ENCODE measurements at places on chromosomes 16 and 17. TPM values are rescaled to one million over a fixed set of nuclear protein-coding genes. Genes with fewer than 3 reads are reported as not detected.

DNA sequence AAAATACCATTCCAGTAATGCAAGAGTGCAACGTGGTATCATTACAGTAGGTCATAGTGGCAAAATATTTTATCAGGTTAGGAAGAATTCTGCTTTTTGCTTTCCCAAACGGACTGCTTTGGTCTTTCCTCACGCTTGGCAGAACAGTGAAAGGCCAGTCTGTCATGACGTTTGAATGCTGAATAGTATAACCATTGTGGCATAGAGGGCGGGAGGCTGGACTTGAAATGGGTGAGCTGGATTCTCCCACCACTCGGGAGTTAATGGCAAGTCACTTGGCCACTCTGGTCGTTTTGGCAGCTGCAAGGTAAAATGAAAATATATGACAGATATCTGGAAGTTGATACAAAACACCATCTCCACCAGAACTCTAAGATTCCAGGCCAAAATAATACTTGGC is 391.2 kb downstream of the MAF start:
- DNase-seq, result no peak

DNA sequence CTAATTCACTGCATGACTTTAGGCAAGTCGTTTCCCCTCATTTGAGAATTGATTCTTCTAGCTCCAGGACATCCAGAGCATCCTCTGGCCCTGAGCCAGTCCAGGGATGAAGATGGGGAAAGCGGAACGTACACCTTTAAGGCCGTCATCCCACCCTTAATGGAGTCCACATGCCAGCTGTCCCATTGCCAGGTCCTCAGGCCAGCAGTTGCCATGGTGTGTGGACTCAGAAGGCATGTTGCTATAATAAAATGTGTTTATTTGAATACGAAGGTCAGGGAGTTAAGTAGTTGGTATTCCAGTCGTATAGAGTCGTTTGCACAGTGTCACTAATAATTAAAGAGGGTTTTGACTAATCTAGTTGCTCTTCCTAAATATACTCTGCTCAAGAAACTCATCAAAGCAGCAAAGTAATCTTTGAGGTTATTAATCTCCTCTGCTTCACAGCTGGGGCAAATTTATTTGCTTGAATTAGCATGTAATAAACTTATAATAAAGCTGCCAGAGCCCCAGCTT is 30.4 kb downstream of the CCDC182 start:
- peak; percentile 41 for DNase-seq

- DNase-seq, result no peak
Measured at GRCh38 chr16:26345966-26346365, 654.2 kb downstream of the HS3ST4 start.

DNA sequence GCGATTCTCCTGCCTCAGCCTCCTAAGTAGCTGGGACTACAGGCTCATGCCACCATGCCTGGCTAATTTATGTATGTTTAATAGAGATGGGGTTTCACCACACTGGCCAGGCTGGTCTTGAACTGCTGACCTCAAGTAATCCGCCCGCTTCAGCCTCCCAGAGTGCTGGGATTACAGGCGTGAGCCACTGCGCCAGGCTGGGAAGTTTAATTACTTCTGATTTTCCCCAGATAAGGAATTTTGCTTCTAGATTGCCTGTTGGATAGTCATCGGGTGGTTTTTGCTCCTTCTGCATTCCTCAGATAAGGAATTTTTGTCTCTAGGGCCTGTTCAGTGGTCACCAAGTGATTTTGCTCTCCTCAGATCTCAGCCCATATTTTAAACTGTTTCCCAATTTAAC is 112.5 kb downstream of the MAP2K4 start:
- no peak for DNase-seq

DNA sequence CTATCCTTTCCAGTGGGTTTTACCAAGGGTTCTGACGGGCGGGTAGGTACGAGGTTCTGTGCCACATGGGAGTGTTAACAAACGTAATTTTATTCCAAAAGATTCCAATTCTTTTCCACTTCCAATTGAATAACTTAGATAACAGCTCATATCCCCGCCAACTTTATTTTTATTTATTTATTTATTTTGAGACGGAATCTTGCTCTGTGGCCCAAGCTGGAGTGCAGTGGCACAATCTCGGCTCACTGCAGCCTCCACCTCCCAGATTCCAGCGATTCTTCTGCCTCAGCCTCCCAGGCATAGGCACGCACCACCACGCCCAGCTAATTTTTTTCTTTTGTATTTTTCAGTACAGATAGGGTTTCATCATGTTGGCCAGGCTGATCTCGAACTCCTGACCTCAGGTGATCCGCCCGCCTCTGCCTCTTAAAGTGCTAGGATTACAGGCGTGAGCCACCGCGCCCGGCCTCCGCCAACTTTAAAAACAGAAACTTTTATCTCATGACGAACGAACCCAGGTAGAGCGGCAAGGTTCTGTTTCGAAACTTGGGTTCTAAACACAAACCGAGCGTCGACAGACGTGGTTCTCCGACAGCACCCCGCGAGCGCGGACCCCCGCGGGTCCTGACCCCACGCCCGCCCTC is 613 bp downstream of the ECI1 start:
- no peak for DNase-seq

DNA sequence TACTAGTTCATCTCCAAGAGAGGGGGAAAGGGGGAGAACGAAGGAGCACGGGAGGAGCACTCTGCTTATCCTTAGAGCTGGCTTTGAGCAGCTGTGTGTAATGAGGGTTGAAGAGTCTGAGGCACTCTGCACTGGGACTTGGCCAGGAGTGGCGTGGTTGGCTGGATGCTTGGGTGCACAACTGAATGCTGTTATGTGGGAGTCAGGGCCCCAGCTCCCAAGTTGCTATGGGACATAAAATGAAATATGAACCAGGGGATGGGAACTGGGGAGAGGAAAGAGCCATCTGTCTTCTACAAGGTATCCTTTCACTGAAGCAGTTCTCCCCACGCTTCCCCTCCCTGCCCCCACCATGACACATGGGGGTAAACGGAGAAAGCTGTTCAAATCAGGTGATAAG is 105.9 kb upstream of the ANKFN1 start:
- DNase-seq, result no peak

GRCh38 chr17:75689441-75689873 is 22.3 kb downstream of the SAP30BP start:
- DNase-seq, result no peak

DNA sequence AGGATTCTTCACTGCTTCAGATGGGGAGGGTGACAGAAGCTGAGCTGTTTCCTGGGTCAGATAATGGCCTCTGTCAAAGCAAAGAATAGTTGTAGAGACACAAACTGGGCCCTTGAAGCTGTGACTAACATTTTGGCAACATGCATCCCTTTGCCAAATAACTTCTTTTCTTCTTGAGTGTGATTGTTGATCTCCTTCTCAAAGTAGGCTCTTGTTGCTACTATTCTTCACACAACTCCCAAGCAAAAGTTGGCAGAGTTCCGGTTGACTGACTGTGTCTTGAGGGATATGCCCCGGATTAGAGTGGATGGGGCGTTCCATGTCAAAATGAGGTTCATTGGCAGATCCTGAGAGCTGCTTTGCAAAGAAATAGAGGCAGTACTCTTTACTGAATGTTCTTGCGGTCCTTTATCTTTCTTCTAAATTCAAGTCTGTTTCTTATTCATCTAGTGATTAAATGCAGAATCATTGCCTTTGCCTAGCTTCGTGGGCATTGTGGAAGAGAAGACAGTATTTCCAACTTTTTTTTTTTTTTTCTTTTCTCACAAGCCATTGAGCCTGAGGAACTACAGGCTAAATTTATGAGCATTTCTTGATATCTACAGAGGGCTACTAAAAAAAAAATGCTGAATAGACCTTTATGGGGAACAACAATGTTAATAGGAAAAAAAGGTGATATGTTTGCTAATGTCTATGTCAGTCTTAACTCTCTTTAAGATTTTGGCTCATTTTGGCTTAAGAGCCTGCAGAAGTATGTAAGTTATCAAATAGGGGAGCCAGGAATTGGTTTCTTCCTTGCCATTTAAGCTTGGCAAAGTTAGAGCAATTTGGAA is 5.8 kb downstream of the WIPF2 start:
- no peak for DNase-seq

DNA sequence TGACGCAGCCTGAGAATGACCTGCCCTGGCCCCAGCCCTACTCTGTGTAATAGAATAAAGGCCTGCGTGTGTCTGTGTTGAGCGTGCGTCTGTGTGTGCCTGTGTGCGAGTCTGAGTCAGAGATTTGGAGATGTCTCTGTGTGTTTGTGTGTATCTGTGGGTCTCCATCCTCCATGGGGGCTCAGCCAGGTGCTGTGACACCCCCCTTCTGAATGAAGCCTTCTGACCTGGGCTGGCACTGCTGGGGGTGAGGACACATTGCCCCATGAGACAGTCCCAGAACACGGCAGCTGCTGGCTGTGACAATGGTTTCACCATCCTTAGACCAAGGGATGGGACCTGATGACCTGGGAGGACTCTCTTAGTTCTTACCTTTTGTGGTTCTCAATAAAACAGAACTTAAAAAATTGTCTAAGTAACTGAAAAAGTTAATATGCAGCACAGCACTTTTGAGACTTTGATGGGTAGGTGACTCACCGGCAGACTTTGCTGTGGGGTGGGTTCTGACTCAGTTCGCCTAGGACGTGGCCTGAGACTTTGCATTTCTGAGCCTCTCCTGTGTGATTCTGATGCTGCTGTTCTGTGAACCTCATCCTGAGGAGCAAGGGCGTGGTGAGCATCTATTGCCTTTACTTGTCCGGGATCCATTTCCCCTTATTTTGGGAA is 5.7 kb downstream of the LAT start:
- DNase-seq, result no peak

- DNase-seq, result no peak
Measured at GRCh38 chr16:49602976-49603310, 229.3 kb downstream of the C16orf78 start.

GRCh38 chr17:75518201-75518600 is 1.9 kb downstream of the TSEN54 start:
- DNase-seq, result no peak

- no peak for DNase-seq
Measured at GRCh38 chr16:87350681-87351319, 32.8 kb downstream of the FBXO31 start.

- DNase-seq, result no peak
Measured at GRCh38 chr17:2421315-2422147, 20.7 kb upstream of the MNT start.

- no peak for DNase-seq
Measured at GRCh38 chr16:23974223-23974622, 138.4 kb downstream of the PRKCB start.

CARD14 gene
- not detected for total RNA-seq

TBC1D3C gene
- not detected for total RNA-seq

TNFRSF17 gene
- not detected for total RNA-seq

ITGAL gene
- total RNA-seq, result 3.3 TPM

Data from left ventricle myocardium superior (tissue), 1 donor.